Iris pigment epithelial cell (primary cell): ENCODE measurements at places on chromosomes 11 and 22.

DNA sequence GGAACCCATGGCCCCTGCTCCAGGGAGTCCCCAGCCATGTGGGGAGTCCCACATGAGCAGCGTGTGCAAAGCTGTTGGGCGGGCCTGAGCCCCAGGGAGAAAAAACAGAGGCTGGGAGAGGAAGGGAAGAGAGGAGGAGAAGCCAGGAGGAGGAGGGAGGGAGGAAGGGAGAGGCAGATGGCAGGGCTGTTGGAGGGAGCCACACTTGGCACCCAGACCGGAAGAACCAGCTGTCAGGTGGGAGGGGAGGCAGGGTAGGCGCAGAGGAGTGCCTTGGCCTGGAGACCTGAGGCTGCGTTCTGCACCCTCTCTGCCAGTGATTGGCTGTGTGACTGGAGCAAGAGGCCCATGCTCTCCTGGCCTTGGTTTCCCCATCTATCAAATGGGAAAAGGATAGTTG is 6.7 kb downstream of the SYNGR1 start:
- no peak for DNase-seq

DNA sequence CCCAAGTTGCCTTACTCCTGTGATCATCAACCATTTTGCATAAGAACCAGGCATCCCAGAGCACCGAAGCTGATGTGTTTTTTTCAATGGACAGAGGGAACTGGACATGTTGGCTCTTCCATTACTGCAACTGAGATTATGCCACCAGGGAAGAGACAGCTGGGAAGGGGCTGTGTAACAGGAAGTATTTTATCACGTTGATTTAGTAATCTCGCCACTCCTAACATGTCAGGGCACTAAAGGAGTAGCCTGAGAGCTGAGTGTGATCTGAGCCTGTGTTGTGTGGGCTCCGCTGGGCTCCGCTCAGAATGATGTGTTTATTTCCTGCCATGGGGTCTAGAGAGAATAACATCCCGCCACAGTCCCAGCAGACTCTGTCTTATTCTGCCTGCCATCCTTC is 165.4 kb downstream of the GRIK4 start:
- DNase-seq: no peak

- DNase-seq: peak; percentile 54
Measured at GRCh38 chr22:44697423-44698141, 4.4 kb upstream of the PRR5 start.

GRCh38 chr22:47295982-47296381 is 533.5 kb downstream of the TBC1D22A start:
- no peak for DNase-seq

DNA sequence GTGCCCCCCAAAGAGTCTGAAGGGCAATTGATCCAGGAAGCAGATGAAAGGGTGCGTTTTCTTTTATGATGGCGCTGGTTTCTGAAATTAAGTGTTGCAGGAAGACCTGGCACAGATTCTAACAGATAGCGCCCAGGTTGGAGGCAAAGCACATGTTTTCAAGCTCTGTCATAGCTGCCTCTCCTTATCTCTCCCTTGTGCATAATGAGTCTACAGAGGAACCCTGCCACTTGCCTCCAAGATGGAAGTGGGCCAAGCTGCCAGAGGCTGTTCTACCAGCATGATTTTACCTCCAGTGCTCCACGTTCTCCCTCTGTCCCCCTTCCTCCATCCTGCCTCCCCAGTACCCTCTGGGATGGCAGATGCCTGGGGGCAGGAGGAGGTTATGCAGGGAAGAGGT is 30.0 kb upstream of the TLCD5 start:
- DNase-seq: no peak

GRCh38 chr11:102981324-102981910 is 25.9 kb upstream of the MMP13 start:
- DNase-seq: peak; percentile 56

GRCh38 chr11:111166598-111166997 is 78.9 kb upstream of the POU2AF2 start:
- DNase-seq: no peak

DNA sequence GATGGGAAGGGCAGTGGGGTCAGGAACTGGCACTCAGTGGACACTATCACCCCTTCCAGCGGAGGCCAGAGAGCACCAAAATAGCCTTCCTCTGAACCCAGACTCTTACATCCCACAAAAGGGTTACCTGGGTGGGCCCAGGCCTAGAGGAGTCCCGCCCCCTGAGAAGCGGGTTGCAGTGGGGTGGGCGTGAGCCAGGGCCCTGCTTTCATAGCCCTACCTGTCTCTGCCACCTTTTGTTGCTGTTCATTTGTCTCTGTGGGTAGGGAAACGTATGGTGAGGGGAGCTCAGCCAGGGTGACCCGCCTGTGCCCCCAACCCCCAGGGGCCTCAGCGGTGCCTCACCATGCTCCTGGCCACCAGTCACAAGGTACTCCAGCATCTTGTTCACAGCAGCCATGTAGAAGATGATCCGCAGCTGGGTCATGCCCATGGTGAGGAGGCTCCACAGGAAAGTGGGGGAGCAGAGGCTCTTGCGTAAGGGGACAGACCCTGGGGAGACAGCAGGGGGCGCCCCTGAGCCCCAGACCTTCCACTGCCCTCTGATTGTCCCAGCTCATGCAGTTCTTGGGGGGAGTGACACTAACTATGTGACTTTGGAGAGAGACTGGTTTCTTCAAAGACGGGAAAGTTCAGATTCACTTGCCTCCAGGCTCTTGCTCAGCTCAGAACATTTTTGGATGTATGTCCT is 24.0 kb downstream of the SLC43A1 start:
- peak; percentile 14 for DNase-seq
